ENCODE measurements at places on chromosomes 6 and 20.

- DNase-seq, result no peak
These were observed 37.4 kb upstream of the SLC9A8 start for GRCh38 chr20:49775229-49775693.

- DNase-seq, result no peak
These were observed 14.4 kb downstream of the MYB start for GRCh38 chr6:135195522-135195921.

DNA sequence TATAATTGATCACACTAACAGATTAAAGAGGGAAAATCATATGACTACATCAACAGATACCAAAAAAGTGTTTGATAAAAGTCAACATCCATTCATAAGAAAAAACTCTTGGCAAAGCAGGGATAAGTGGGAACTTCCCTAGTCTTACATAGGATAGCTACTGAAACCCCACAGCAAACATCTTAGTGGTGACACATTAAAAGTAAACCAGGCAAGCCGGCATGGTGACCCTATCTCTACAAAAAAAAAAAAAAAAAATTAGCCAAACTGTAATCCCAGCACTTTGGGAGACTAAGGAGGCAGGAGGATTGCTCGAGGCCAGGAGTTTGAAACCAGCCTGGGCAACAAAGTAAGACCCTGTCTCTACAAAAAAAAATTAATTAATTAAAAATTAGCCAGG, 13.8 kb upstream of the CCND3 start:
- no peak for DNase-seq

DNA sequence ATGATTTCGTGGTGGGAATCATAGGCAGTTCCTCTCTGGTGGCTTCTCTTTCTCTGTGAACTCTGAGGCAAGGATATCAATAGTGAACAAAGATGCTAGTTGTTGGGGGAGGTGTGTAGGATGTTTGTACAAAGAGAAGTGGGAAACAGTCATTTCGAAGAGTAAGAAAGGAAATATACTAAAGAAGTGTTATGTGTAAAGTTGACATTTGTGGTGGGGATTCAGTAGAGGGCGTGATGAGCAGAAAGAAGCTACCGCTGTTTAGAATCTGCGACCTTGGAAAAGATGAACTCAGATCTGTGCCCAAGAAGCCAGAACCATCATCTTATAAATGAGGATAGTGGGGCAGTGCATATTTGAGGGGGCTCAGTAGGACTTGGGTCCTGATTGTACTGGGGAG, 11.4 kb downstream of the SLC35F1 start:
- DNase-seq, result no peak

GRCh38 chr6:129863664-129864063, 2.5 kb upstream of the TMEM244 start:
- no peak for DNase-seq

GRCh38 chr20:8153281-8153908, 21.3 kb downstream of the PLCB1 start:
- no peak for DNase-seq

- DNase-seq, result no peak
These were observed 106.1 kb downstream of the PSMB1 start for GRCh38 chr6:170446841-170447560.

DNA sequence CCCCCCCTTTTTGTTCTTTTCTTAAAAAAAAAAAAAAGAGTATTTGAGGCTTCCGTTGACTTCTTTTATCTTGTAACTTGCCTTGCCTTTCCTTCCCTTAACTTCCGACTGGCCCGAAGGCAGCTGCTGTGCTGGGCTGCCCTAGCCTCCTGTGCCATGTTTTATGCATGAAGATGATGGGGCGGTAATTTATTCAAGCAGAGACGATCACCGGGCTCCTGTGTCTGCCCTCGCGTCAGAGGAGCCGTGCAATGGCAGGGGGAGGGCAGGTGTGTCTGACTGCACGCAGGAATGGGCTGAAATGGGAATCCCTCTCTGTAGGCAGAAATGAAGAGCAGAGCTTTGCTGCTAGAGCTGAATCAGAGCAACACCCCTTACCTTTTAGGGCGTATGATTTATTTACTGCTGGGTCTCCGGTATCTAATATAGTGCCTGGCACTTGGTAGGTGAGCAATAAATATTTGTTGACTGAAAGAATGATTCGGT, 106.3 kb upstream of the RIPOR2 start:
- peak; percentile 64 for DNase-seq

- DNase-seq, result no peak
These were observed 69.1 kb downstream of the MYB start for GRCh38 chr6:135250234-135250633.

- DNase-seq, result no peak
These were observed 195.8 kb downstream of the HAO1 start for GRCh38 chr20:7744411-7744810.

DNA sequence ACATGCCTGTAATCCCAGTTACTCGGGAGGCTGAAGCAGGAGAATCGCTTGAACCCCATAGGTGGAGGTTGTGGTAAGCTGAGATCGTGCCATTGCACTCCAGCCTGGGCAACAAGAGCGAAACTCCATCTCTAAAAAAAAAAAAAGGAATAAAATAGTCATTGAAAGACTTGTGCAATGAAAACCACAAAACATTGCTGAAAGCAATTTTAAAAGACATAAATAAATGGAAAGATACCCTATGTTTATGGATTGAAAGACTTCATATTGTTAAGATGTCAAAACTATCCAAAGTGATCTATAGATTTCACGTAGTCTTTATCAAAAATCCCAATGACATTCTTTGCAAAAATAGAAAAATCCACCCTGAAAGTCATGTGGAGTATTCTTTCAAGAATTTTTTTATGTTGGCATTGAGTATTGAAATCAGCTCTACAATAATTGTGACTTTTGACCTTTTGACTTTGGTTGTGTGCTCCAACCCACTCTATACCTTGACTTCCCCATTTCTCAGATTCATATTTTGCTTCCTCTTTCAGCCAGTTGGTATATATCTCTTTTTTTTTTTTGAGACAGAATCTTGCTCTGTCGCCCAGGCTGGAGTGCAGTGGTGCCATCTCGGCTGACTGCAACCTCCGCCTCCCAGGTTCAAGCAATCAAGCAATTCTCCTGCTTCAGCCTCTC, 45.5 kb upstream of the SLC23A2 start:
- no peak for DNase-seq

GRCh38 chr20:49669601-49670189, 44.0 kb downstream of the B4GALT5 start:
- DNase-seq, result peak; percentile 59

GRCh38 chr6:48798296-48798695, 664.8 kb downstream of the MMUT start:
- DNase-seq, result no peak

DNA sequence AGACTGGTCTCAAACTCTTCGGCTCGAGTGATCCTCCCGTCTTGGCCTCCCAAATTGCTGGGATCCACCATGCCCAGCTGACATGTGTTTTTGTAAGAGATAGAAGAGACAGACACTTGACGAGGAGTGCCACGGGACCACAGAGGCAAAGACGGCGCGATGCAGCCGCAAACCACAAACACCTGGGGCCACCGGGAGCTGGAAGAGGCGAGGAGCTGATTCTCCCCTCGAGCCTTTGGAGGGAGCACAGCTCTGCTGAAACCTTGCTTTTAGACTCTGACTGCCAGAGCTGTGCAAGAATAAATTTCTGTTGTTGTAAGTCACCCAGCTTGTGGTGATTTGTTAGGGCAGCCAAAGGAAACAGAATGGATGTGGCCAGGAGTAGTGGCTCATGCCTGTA, 46.9 kb downstream of the TFAP2C start:
- DNase-seq, result no peak

DNA sequence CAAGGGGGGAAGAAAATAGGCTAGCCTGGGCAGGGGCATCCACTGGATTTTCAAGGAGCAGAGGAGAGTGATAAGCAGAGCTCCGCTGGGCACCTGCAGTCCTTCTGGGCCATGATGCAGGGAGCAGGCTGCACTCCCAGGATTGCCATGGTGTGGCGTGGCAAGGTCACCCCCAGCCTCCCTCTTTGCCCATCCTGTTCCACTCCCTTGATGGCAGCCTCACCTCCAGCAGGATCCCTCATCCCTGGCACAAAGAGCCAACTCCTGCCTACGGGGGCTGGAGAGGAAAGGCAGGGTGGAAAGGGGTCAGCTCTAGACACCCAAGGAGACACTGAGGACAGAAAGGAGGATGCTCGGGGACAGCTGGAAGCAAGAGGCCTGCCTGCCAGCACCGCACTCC, 22.4 kb upstream of the MYMX start:
- no peak for DNase-seq

DNA sequence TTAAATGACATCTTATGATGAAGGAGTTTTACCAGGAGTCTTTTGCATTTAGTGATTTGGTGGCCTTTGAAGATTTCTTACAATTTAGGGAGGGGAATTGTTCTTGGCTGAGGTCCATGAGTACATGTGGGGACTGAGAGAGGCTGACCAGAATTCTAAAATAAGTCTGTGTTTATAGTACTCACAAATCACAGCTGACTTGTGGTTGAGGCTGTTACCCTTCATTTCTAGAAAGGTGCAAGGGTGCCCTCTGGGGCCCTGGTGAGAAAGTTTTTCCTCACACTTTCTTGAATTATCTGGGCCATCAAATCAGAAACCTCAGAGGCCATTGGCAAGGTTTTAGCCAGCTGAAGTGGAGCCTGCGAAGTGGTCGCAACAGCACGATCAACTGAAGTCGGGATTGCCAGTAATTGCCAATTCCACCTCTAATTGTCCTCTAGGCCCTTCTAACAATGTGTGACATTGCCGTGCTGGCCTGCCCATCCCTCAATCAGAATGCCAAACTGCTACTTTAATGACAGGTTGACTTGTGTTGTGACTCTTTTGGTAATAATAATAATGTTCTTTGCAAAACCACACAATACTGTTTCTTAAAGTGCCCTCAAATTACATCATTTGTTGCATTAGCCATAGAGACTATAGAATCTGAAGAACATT, 221.6 kb downstream of the OGFRL1 start:
- no peak for DNase-seq

Measured in activated CD8-positive, alpha-beta memory T cell treated with anti-CD3 and anti-CD28 coated beads, Interleukin-2, amount 10 ng/mL, durations not matched to agents 7 days and 5 days (primary cell).